ENCODE measurements at places on chromosomes 5 and 9.

DNA sequence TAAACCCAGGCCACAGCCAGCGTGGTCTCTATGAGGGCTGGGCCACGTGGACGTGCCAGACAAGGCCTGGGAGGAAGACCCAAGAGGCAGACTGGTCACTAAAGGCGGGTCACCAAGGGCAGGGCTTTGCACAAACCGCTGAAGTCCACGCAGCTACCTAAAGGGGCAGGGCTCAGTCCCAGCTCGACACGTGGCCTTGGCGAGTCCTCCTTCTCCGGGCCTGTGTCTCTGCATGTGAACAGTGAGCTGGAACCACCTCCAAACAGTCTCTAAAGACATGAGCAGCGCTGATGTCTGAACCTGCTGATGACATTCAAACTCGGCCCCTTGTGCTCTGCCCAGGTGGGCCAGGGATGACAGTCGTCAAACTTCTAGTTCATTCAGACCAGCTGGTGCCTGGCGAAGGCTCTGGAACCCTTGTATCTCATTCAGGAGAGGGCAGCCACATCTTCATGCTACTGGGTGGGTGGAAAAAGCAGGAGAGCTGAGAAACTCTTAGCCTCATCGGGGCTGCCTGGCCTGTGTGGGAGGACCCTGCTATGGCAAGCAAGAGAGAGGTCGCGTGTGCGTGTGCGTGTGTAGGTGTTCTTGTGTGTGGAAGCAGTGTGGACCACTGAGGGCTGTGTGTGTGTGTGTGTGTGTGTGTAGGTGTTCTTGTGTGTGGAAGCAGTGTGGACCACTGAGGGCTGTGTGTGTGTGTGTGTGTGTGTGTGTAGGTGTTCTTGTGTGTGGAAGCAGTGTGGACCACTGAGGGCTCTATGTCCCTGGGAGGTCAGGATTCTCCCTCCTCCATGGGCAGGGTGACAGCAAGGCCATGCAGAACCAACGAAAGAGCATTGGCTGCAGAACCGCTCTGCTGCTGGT is 14.1 kb upstream of the SLC25A51 start:
- DNase-seq = no peak

DNA sequence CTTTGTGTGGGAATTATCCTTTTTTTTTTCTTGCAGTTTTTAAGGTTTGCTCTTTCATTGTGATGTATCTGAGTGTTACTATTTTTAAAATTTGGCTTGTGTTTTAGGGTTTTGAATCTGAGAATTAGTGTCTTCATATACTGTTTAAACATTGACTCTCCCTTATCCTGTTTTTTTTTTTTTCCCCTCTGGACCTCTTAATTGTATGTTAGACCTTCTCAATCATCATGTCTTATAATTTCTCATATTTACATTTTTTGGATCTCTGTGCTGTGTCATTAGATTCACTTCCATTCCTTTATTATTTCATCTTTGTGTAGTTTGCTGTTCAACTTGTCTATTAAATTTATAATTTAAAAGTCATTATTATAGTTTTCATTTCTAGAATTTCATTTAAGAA is 47.0 kb downstream of the SCAMP1 start:
- no peak for DNase-seq

- no peak for DNase-seq
These were observed 151.5 kb upstream of the NR3C1 start for GRCh38 chr5:143554918-143555477.

- DNase-seq = no peak
These were observed 7.4 kb downstream of the NR2F1-AS1 start for GRCh38 chr5:93573354-93574351.

DNA sequence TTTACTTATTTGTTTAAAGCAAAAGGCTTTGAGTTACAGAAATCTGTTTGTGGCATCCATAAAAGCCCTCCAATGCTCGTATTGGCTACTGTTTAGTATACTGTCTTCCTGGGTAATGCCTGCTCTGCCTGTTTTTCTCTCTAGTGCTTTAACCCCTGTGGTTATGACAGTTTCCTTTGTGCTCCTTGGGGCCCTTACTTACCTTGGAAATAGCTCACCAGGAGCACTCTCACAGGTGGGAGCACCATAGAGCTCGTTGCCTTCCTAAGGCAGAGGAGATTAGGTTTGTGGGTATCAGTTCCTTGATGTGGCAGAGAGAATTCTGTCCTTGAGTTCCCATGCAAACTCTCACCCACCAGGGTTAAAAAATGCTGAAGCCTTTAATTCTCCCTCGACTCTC is 242.8 kb downstream of the CDH18 start:
- no peak for DNase-seq

DNA sequence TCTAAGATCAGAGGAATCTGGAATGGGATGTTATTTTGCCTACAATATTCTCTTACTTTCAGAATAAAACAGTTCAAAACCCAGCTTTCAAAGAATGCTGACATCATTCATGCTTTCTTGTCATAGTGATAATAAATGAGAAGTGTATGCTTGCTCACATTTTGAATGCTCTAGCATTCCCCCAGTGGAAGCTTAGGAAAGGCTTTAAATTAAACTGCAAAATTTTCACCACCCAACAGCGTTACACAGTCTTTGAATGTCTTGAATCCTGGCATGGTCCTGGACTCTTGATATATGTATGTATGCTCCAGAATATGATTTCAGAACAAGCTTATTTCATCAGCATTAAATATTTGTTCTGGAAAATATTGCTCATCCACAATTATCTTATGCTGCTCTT is 964.3 kb upstream of the NUDT12 start:
- DNase-seq = no peak

- DNase-seq = no peak
These were observed 150.7 kb downstream of the CMYA5 start for GRCh38 chr5:79840084-79840990.

DNA sequence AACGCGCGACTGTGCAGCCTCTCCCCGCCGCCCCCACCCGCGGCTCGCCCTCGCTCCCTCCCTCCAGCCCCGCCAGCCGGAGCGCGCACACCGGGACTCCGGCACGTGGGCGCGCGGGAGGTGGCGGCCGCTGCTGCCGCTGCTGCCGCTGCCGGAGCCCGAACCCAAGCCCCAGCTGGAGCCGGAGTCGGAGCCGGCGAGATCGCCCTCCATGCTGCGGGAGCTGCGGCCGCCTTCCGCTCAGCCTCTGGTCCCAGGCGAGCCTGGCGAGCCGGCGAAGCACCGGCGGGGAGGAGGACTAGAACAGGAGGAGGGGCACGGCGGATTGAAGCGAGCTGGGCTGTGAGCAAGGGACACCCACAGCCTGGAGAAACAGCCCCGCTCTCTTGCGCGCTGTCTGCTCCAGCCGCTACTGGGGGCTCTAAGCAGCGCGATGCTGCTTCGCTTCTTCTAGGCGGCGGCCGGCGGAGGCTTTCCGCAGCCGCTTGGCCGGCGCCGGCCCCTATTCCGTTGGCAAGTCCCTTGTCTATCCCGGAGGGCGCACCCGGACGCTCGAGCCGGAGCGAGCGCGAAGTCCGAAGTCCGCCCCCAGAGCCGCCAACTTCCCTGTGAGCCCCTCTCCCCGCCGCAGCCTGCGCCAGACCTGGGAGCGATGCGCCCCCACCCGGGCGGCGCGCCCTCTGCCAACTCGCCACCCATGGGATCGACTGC is 598.7 kb upstream of the SGCD start:
- DNase-seq = no peak

DNA sequence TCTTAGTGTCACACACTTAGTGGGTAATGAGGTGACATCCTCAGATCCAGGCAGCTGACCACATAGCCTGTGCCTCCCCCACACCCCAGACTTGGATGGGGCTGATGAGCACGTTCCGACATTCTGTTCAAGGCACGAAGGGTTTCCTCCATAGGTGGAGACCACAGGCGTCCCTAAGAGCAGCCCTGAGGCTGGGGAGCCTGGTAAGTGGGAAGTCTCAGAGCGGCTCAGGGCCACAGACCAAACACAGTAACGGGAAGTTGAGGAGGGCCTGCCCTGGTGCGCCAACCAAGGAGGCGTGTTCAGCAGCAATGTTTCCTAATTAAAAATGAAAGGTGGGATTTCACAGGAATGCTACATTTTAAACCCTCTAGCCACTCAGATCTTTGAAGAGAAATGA is 102.3 kb upstream of the PHYKPL start:
- no peak for DNase-seq

DNA sequence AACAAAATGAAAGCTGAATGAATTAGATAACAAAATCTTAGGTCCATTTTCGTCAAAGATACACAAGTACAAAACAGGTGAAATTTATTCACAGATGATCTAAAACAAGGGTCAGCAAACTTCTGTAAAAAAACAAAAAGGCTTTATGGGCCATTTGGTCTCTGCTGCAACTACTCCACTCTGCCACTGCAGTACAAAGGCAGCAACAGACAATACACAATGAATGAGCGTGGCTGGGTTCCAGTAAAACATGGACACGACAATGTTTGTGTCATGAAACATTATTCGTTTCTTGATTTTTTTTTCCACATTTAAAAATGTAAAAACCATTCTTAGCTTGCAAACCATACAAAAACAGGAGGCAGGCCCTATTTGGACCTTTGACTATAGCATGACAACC is 71.9 kb downstream of the ECPAS start:
- DNase-seq = no peak

DNA sequence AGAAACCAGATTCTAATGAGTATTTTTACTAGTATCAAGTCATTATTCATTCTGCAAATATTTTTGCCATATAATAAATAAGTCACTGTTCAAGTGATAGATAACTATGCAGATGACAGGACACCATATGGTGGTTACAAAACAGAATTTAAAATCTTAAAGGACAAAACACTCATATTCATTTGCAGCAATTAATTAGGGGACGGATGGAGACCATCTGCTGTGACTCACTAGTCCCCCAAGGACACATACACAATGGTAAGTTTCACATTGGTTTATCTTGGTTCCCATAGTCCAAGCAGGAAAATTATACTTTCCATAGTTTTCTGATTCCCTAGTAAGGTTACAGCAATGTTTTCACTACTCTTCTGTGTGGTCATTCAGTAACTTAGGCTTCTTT is 28.4 kb upstream of the SPATA31C2 start:
- DNase-seq = no peak

GRCh38 chr9:107862323-107862722 is 372.8 kb upstream of the KLF4 start:
- no peak for DNase-seq

- no peak for DNase-seq
These were observed 298.2 kb upstream of the RFX3 start for GRCh38 chr9:3823842-3824475.

DNA sequence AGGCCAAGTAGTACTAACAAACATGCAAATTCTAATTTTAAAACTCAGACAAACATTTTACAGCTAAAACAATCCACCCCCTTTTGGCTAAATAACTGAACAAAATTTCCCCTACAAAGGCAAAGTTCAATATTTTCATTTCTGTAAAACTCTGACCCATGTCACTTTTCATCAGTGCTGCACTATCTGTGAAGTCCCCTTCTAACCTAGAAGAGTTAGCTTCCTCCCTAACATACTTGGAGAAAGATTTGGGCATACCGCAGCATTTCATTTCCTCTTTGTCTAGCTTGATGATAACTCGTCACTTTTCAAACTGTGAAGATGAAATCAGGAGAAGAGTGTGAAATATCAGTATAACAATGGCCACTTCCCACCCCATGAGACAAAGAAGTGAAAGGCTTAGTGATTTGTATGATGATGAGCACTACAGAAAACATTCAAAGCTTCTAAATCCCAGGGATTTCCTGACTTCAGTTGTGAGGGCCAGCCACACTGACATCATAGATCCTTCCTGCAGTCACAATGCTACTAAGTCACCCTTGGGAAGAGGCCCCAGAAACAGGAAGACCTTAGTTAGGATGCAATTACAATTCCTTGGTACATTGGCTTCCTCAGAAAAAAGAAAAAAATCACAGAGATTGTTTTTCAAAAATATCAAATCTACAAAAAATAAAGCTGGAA is at the start of gene FAM81B:
Gene FAM81B (plus strand): TSS at position 555 of the 681 bp plus-strand sequence. CDS start 24 bp downstream, at position 579.
- DNase-seq = no peak

- no peak for DNase-seq
These were observed 27.6 kb upstream of the RNF130 start for GRCh38 chr5:180098991-180099732.

DNA sequence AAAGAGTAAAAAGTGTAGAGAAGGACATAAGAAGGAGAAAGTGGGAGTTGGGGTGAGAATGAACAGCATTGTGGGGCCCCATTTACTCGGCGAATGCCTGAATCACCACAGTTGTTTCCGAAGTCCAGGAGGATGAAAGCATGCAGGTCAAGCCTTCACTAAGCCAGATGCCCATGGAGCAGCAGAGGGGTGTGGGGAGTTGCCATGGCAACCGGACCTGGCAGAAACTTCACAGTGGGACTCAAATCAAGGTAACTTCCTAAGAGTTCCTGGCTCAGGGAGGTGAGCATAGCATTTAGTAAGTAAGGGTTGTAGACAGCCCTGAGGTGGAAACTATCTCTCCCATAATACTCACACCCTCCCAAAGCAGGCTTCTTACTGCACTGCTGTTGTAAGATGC is 357.1 kb downstream of the TRIM32 start:
- no peak for DNase-seq

All from bone marrow (tissue), 2 donors.